ENCODE measurements at places on chromosomes 3 and 15.
A peak's percentile ranks its signal among the peaks of the same experiment; 100 is the strongest.

- DNase-seq, result no peak
Observed at GRCh38 chr3:23537101-23537551, 268.6 kb upstream of the UBE2E1 start.

GRCh38 chr3:37849146-37849923, 12.3 kb upstream of the CTDSPL start:
- no peak for DNase-seq

- no peak for DNase-seq
Observed at GRCh38 chr3:71456826-71457225, 126.7 kb downstream of the FOXP1 start.

- DNase-seq, result no peak
Observed at GRCh38 chr3:71930056-71930991, 145.4 kb upstream of the PROK2 start.

- DNase-seq, result no peak
Observed at GRCh38 chr3:99777210-99777549, 40.5 kb upstream of the CMSS1 start.

DNA sequence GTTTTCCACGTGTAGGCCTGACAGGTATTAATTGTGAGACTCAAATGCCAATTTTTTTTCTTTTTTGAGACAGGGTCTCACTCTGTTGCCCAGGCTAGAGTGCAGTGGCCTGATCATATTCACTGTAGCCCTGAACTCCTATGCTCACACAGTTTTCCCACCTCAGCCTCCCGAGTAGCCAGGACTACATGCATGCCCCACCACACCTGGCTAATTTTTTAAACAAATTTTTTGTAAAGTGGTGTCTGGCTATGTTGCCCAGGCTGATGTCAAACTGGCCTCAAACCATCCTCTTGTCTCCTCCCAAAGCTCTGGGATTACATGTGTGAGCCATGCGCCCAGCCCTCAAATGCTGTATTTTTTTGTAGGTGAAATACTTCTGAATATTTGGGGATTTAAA, 14.0 kb downstream of the SLC25A36 start:
- DNase-seq, result no peak

DNA sequence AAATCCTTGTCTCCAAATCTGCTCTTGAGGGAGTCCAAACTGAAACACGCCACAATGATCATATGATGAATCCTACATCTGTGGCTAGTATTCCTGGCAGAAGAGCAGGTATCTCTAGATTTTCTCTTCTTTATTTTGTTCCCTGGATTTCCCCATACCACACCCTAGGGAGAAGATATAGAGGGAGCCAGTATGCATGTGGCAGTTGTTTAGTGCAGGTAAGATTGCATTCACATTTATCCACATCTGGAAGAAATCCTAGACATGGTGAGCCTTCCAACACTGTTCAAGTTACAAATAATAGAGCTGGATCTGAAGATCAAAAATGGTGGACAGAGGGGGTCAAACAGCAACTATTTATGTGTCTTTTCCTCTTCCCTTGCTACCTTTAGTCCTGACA, 316.7 kb downstream of the ZNF385D start:
- DNase-seq, result no peak

DNA sequence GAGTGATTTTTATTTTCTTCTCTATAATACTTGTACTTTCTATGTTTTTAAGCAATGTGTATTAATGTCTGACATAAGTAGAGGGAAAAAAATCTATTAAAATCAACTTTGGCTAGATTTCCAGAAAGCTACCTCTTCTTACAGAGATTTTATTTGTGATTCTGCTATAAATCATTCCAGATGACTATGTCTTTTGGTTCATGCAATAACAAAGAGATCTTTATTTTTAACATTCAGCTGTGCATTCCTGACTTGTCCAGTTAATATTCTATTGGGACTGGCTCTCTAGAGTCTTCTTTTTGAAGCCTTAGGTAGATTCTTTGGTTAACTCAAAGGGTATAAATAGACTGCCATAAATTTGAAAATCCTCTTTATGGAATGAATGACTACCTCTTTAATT, 74.3 kb upstream of the ARPP21 start:
- no peak for DNase-seq

- DNase-seq, result peak; percentile 27
Observed at GRCh38 chr15:34753236-34753894, 1.4 kb downstream of the GJD2 start.

GRCh38 chr15:31169558-31169957, 68.0 kb upstream of the TRPM1 start:
- no peak for DNase-seq

- DNase-seq, result no peak
Observed at GRCh38 chr3:1380926-1381646, 288.3 kb downstream of the CNTN6 start.

DNA sequence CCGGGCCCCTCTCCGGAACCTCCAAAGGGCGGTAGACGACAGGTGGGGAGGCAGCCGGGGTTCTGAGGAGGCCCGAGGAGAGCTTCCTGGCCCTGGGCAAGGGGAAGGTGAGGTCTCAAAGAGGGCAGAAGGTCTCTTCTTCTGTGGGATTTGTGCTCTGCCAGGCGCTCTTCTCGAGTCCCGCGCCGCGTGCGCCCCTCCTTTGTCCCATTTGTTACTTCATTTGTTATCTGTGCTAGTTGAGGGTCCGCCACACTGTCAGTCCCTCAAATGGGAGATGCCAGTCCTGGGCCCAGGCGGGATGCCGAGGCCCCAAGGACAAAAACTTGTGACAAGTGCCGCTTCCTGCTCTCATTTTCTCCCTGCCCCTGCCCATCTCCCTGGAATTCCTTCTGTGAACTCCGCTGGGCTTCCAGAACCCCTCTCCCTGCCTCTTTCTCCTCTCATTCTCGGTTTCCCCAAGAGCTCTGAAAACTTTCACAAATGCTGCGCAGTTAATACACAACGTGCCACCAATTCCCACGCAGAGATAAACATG, 1.5 kb downstream of the ST8SIA2 start:
- no peak for DNase-seq

DNA sequence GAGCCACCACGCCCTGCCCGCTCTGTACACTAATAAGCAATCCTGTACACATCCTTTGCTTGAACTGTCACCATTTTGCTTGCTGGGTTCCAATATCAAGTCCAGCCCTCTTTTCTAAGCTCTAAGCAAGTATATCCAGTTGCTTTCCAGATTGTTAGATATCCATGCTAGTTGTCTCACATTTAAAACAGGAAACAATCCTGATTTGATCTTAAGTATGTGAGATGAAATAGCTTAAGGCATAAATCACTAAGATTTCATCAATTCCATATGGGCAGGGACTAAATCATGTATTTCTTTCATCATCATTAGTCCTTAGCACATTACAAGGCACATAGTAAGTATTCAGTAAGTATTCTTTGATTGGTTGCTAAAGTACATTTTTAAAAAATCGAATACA, 16.2 kb downstream of the ATP11B start:
- no peak for DNase-seq

DNA sequence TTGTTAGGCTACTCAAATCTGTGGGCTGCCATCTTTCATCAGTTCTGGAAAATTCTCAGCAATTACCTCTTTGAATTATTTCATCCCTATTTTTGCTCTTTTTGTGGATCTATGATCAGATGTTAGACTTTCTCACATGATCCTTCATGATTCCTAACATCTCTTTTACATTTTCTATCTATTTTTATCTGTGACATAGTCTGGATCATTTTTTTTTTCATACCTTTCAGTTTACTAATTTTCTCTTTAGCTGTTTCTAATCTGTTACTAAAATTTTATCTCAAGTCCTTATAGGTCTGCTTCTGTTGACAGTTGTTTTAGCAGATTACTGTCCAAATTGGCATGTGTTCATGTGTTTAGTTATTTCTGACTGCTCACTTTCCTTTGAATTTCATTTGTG, 42.3 kb upstream of the HDC start:
- no peak for DNase-seq

DNA sequence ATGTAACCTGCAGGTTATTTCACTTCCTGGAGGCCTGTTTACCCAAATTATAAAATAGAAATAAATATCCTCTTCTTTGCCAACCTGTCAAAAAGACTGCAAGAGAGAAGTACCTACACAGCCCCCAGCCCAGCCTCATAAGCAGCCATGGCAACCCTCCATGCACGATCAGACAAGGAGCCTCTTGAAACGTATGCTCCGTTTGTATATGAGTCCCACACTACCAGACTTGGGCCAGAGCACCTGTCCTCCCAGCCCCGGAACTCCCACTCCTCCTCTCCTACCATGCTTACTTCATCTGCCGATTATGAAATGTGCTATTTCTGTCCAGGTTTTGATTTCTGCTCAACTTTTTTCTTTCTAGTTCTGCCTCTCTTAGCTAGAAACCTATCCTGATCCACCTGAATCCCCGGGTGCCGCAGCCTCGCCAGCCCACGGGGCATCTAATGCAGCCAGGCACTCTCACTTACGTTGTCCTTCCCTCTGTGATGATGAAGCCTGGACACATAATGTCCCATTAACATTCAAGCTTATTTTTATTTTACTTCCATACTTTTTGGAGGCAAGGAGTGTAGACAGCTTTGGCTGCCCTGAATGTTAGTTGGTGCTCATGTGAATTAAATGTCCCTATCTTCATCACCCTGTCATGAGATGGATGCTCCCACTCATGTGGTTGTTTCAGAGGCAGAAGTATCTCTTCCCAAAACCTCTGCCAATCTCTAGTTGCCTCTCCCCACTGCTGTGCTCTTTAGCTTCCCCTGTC, 73.8 kb downstream of the MB21D2 start:
- DNase-seq, result no peak

DNA sequence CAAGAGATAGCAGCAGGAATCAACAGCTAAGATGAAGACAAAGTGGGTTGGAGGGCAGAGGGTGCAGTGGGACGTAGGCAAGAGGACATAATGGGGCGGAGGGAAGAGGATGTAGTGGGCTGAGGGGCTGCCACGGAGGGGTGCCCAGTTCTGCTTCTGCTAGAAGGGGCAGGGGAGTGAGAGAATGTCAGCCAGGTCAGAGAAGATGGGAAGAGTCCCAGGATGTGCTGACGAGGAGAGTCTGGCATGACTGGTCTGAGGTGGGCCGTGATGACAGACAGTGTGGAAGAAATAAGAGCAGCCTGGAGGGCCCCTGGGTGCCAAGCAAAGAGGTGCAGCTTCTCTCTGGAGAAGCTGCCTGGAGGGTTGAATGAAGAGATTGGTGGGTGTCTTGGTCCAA, 4.0 kb downstream of the SPSB4 start:
- no peak for DNase-seq

GRCh38 chr3:195466251-195466650, 23.4 kb upstream of the ACAP2 start:
- DNase-seq, result no peak

DNA sequence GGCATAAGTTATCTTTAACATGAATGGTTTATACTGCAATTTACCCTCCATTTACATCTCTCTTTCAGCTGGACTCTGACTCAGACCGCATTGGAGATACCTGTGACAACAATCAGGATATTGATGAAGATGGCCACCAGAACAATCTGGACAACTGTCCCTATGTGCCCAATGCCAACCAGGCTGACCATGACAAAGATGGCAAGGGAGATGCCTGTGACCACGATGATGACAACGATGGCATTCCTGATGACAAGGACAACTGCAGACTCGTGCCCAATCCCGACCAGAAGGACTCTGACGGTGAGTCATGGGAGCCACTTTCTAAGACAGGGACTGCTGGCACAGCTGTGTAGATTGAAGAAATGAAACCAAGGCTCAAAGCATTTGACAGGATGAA, 11.6 kb downstream of the THBS1 start:
- DNase-seq, result no peak

DNA sequence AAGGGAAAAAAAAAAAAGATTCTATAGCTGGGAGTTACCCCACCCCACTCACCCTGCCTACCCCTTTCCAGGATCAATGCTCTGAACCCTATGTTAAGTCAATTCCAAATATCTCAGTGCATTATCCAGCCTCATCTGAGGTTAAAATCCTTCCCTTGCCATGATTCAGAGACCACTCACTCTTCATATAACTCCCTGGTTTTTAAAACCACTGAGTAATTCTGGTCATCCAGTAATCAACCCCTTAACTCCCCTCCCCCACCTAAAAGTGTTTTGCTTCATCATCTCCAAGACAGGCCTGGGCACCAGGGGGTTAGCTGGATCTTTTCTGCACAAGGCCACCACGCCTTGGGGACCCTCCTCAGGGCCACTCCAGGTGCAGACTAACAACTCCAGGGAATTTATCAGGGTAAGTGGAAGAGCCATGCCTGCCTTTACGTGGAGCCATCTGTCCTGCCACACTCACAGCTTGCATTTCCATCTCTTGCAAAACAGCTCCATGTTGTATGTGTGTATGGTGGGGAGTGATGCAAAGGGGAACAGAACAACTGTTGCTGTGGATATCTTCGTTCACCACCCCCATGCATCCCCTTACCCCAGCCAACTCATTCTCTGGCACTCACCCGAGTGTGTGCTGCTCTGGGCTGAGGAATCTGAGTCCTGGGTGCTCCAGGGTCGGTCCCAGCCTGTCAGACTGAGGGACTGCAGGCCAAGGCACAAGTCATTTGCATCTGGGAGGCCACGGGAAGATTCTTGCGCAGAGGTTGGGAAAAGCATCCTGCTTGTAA, 30.7 kb upstream of the RPS17 start:
- no peak for DNase-seq

GRCh38 chr15:66145726-66146182, 107.8 kb downstream of the MEGF11 start:
- no peak for DNase-seq

DNA sequence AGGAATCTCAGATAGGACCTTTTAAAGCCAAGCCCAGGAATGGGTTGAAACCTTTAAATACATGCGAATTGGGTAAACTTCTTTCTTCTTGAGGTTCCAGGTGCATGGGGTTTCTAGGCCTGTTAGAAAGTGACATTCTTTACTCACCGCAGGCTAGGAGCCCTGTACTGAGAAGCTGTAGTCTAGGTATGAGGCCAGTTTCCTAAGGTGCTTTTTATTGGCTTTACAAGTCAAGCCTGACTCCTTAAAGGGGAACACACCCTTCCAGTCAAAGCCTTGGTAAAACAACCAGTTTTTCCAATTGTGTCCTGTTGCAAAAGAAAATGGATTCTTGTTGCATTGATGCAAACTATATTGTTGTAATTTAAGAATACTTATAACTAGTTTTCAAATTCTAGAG, 76.1 kb upstream of the ATP11B start:
- no peak for DNase-seq

DNA sequence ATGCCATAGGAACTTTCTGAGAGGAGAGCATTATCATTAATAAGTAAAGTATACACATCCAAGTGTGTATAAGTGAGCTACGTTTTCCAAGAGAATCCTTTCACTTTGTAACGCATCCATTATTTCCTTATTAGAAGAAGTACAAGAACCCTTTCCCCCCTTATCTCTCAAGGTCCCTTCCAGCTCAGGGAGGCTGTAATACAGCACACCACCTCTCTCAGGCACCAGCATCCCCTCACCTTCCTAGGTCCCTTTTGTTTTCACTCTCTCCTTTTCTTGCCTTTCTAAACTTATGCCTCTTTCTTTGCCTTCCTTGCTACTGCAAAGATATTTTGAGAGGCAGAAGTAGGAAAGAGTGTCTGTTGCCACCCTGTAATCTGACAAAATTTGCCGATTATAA, 446.0 kb downstream of the GRM7 start:
- no peak for DNase-seq

Measured in AG04450 (cell line).